ENCODE measurements at places on chromosomes 2 and 18.

- no peak for DNase-seq
Measured at GRCh38 chr2:164275659-164276058, 345.6 kb downstream of the GRB14 start.

DNA sequence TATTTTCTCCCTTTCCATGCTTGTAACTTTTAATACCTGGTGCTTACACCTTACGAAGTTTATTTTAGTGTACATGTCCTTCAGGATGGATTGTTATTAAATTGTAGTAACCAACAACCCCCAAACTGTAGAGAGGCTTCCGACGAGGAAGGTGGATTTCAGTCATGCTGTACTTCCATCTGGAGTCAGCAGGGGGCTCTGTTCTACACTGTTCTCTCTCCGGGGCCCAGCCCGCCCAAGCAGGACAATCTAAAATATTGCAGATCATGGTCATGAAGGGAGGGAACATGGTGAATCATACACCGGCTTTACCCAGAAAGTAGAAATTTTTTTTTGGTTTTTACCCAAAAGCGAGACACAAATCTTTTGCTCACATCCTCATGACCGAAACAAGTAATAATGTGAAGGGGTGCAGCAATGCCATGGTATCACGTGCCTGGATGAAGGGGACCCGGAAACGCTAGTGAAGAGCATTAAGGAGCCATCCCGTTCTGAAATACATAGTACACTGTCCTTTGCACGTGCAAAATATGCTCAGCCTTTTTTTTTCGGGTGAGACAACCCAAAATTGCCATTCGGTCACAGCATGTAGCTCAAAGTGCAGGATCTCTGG is 884.8 kb downstream of the EPHA4 start:
- DNase-seq = peak; percentile 67

- no peak for DNase-seq
Measured at GRCh38 chr2:69659349-69659748, 15.8 kb upstream of the AAK1 start.

DNA sequence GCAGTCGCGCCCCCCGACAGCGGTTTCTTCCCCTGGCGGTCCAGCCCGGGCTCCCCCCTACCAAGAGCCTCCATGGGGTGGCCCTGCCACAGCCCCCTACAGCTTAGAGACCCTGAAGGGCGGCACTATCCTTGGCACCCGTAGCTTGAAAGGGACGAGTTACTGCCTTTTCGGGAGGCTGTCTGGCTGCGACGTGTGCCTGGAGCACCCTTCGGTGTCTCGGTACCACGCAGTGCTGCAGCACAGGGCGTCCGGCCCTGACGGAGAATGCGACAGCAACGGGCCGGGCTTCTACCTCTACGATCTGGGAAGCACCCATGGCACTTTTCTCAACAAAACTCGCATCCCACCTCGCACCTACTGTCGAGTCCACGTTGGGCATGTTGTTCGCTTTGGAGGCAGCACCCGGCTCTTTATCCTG is 475 bp downstream of the SLC4A1AP start:
- DNase-seq = no peak

- no peak for DNase-seq
Measured at GRCh38 chr18:58284699-58285448, 240.8 kb downstream of the NEDD4L start.

DNA sequence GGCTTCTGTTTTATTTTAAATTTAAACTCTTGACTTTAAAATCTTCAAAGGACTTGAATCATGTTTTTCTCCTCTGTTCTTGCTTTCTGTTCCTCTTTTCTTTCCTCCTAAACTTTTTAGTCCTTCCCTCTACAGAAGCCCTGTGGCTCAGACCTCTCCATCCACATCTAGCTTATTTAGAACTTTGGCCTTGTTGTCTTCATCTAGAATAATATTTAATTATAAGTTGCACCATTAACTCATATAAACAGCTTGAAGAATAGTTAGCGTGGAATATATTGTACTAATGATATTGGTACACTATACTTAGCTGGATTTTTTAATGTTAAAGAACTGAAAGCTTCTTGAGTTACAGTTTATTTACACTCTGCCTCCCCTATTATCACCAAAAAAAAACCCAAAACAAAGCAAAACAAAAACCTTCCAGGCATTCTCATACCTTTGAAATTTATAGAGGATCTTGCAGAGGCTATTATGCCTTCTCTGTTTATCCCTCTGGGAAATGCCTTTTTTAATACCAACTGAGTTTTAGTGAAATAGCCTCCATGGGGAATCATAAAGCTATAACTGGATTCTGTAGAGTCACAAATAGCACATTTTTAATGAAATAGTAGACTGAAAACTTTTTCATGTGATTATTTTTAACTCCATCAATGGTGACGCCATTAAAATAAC is 9.2 kb upstream of the CCDC141 start:
- no peak for DNase-seq
